ENCODE measurements at places on chromosomes 13 and 19.

DNA sequence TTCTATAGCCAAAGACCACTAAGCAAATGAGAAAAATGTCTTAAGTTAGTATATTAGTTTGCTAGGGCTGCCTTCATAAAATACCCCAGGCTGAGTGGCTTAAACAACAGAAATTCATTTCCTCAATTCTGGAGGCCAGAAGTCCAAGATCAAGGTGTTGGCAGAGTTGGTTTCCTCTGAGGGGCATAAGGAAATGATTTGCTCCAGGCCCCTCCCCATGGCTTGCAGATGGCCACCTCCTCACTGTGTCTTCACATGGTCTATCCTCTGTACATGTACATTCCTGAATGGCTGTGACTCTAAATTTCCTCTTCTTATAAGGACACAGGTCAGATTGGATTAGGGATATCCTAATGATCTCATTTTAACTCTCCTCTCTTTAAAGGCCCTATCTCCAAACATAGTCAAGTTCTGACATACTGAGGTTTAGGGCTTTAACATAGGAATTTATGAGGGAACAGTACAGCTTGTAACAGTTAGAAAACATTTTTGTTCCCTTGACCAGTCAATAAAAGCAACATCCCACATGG lies 307.4 kb downstream of the DIAPH3 start:
- no peak for DNase-seq

DNA sequence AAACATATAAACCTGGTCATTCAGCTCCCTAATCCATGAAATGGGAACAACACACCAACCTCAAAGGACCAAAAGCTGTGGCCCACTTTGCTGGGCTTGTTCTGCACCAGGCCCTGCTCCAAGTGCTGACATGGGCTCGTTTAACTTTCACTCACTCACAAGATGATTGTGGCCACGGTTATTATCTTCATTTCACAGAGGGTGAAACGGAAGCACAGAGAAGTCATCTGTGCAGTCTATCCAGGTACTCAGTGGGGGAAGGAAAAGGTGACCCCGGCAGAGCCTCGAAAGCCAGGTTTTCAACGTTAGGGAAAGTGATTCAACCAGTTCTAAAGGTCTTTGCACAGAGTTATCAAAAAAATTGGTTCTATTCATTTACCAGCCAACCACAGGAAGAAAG lies 68.0 kb downstream of the CRYL1 start:
- DNase-seq, result no peak

DNA sequence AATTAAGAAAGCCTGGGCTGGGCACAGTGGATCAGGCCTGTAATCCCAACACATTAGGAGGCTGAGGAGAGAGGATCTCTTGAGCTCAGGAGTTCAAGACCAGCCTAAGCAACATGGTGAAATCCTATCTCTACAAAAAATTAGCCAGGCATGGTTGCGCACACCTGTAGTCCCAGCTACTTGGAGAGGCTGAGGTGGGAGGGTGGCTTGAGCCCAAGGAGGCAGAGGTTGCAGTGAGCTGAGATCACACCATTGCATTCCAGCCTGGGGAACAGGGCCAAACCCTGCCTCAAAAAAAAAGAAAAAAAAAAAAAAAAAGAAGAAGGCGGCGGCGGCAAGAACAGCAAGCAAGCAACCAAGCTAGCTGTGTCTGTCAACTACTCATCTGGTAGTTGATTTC lies 26.7 kb downstream of the TSC22D1 start:
- no peak for DNase-seq

GRCh38 chr19:13234518-13234917 lies 84.3 kb downstream of the IER2 start:
- no peak for DNase-seq

GRCh38 chr19:47379381-47379938 lies 30.3 kb downstream of the DHX34 start:
- DNase-seq, result no peak

DNA sequence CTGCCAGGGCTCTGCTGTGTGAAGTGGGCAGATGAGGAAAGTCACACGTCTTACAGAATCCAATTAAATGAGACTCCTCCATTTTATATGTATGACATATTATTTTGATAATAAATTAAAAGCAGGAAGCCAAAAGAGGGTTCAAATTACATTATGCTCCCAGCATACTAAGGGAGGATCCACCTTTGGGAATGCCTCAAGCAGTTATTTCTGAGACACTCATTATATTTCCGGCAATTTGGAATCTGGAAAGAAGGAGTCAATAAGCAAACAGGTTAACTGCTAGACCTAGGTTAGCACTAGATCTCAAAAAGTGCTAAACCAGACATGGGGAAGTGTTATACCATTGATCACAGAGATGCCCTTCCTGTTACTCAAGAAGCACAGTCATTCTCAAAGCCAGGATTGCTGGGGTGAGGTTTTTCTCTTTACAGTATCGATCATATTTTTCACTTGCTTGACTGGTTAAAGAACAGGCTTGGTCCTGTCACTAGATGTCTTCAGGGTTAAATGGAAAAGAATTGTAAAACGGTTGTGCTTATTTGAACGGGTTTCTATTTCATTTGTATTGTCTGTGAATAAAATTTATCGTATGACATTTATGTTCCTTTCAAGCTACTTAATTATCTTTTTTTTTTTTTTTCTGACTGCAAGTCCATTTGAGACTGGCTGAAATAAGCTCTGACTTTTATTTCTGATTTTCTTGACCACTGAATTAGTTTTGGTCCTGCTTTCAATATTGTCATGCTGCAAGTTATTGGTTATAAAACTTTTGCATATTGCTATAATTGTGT lies 523.2 kb downstream of the KLF12 start:
- DNase-seq, result no peak

GRCh38 chr19:1266916-1267476 lies 2.1 kb upstream of the CIRBP start:
- DNase-seq, result peak; percentile 33

DNA sequence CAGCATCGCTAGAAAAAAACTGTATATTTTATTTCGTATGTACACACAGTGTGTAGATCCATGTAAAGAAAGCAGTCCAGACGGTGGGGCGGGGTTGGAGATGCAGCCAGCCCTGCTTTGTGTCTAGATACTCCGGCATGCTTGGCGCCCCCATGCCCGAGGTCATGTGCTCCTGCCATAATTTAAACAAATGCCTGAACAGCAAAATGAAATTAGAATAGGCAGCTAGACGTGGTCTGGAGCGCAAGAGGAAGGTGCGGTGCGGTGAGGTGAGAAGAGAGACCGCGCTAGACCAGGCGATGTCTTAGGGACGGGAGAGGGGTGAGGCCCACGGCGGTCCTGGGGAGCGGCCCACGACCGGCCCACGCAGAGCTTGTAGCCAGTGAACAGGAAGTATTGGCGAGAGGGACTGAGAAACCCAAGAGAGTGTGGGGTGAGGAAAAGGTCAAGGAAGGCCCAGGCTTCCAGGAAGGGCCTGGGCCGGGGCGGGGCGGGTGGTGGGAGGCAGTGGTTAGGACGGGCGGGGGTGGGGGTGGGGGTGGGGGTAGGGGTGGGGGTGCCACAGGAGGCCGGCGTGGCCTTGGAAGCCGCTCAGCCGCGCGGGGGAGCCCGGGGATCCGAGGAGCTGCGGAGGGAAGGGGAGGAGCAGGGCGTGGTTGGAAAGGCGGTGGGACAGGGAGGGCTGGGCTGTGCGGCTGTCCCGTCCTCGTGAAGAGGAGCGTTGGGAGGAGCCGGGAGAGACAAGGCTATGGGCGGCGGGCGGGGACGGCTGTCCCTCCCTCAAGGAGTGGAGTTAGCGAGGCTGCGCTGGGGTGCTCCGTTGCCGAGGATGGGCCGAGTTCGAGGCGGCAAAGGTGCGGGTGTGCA lies 254.7 kb upstream of the SGCG start:
- DNase-seq, result no peak

DNA sequence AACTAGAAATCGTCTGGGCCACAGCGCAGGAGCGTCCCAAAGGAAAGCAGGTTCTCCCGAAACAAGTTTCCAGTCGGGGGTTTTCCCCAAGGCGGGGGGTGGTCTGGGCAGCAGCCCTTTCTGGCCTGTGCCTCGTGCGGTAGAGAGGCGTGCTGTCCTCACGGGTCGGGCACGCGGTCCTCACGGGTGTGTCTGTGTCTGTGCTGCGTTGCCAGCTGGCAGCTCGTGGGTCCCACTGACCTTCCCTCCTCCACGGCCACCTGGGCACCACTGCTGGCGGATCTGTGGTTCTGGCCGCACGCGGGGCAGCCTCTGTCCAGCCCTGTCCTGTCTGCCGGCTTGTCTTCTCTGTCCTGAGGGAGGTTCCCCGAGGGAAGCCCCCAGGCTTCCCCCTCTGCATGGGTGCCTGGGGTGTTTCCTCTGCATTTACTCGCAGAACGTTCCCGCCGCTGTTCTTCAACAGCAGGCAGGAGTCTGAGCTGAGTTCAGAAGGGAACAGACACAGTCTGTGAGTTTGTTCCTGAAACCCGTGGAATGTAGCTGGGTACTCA lies 98.2 kb upstream of the MCF2L start:
- no peak for DNase-seq

GRCh38 chr13:111411919-111412650 lies 91.6 kb downstream of the TEX29 start:
- DNase-seq, result no peak

DNA sequence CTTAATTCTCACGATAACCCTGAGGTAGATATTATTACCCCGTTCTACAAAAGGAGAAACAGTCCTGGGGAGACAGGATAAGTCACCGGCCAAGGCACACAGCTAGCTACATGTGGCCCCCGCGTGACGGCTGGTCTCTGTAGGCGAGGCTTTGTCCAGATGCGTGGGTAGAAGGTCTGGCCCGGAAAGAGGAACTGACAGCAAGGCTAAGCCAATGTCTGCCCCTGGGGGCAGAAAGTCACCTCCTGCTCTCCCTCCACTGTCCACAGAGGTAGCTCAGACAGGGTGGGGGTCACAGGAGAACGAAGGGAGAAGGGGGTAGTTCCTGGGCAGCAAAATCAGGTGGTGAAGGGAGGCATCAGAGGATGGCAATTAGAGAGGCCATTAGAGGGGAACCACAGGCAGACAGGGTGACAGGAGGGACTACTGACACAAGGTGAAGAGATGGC lies 1.8 kb downstream of the APOC4 start:
- no peak for DNase-seq

GRCh38 chr19:38213911-38214625 lies 10.0 kb downstream of the DPF1 start:
- no peak for DNase-seq

GRCh38 chr13:25920277-25920676 lies 131.5 kb downstream of the SHISA2 start:
- no peak for DNase-seq

GRCh38 chr19:13098277-13099072 lies 4.2 kb downstream of the LYL1 start:
- DNase-seq, result no peak

- DNase-seq, result no peak
Measured at GRCh38 chr13:26476111-26476781, 81.2 kb upstream of the WASF3 start.

- DNase-seq, result no peak
Measured at GRCh38 chr13:85755123-85755522, 44.1 kb downstream of the SLITRK6 start.

DNA sequence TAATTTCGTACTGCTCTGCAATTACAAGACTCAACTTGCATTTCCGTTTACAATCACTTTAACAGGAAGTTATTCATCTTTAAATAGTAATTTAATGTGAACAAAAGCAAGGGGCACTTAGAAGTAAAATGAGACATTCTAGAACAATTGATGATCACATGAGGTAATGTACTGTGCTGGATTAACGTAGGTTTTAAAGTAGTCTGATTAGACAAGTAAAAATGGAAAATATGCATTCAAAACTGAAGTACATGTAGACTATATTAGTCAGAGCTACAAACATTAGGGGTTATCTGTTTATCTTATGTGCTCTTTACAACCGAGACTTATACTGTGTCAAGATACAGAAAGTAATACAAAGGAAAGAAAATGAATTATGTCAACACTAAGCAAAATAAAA lies 1528.0 kb downstream of the SLITRK5 start:
- no peak for DNase-seq

GRCh38 chr13:77513719-77514335 lies 21.7 kb upstream of the SCEL start:
- no peak for DNase-seq

Measured in NCI-H1105 (cell line).